ENCODE measurements at places on chromosomes 3 and 15.

GRCh38 chr3:107810171-107811071, 280.4 kb downstream of the CD47 start:
- no peak for DNase-seq

DNA sequence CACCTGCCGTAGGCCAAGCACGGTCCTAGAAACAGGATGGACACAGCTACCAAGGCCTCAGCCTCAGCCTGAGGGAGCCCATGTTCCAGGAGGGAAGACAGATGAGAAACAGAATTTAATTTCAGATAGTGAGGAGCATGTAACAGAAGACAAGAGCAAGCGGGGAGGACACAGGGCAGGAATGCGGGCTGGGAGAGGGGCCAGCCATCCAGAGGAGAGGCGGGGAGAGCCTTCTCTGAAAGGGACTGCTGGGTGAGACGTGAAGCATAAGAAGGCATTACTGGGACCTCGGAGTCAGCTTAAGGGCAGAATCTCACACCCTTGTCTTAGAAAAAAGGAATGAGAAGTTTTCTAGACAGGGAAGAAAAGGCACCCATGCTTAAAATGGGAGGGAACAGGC, 271.7 kb upstream of the NSMCE3 start:
- no peak for DNase-seq

DNA sequence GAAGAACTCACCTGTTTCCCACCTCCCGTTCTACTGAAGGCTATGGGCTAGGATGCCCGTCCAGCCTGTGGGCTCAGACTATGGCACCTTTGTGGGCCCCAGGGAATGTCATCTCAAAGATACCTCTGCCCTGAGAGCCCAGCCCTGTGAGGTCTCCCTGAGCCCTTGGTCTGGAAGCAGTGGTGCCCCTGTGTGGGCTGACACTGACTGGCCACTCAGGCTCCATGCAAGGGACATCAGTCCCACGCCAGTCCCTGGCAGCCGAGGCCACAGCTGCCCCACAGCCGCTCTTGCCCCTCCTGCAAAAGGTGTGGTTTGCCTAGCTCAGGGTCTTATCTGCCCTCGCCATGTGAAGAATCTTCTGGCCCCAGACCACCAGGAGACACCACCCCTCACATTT, 106.9 kb downstream of the KLF13 start:
- DNase-seq: no peak

GRCh38 chr3:8760091-8760490, 9.3 kb downstream of the OXTR start:
- DNase-seq: no peak

GRCh38 chr15:40309344-40309862, 1.7 kb upstream of the PLCB2 start:
- DNase-seq: no peak

DNA sequence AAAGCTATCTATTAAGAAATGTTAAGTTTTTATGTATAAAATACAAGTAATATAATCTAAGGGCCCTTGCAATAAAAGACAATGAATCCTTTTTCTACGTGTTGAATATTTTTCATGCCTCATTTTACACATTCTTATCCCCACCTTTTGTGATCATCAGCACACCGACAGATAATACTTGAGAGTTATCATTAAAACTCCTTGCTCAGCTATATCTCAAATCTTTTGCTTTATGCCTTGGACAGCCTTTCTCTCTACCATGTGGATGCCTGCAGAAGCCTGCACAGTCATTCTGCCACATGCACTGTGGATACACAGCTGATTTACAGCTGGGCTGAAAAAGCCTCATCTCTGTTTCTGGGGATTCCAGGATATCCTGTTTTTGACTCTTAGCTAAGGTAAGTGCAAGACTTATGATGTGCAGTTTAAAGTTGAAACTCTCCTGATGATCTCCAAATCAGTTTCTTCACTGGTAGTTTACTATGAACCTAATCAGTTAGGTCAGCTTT, 1565.1 kb downstream of the SI start:
- DNase-seq: no peak

DNA sequence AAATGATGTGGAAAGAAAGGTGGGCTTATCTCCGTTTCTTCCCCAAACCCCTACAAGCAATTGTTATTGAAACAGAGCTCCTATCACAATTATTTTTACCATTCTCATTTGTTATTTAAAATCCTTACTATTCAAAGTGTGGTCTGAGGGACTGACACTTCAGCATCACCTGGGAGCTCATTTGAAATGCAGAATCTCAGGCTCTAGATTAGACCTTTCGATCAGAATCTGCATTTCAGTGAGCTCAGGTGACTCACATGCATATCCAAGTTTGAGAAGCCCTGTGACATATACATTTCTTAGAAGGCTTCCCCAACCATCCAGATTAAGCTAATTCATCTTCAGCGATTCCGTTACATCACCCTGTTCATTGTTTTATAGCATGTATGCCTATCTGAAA, 145.0 kb downstream of the KCNH8 start:
- DNase-seq: no peak
